ENCODE measurements at places on chromosomes 7 and 10.

DNA sequence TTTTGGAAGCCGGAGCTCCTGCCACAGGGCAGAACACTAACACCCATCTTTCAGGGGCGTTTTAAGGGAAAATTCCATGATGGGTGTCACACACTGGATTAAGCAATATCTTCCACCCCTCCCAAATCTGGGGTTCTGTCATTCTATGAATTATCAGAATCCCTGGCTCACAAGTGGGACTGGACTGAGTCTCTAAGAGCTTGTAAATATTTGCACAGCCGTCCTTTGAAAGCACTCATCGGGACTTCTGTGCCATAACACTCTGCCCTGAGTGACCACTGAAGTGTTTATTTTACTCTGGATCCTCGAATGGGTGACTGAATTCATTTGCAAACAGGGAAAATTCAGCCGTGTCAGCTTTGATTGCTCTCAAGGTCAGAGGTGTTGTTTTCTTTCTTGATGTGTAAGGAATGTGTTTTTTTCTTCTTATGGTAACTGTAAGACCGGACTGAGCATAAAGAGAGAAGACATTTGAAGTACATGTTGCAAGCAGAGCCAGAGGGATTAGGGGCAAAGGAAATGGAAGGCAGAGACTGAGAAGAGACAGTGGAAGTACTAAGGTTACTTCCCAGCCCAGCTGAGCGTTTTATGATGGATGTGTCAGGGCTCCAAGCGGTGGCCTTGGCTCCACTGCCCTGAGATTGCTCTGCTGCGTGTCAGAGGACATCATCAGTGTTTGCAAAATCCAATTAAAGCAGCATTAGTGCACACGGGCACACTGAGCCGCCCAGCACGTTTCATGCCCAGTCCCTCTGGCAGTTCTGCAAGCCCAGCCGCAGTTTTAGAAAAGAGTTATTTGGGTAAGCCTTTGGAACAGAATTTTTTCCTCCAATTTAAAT lies 17.7 kb upstream of the GTPBP4 start:
- DNase-seq = peak; percentile 89

- no peak for DNase-seq
Measured at GRCh38 chr7:16479591-16479990, 14.1 kb upstream of the SOSTDC1 start.

DNA sequence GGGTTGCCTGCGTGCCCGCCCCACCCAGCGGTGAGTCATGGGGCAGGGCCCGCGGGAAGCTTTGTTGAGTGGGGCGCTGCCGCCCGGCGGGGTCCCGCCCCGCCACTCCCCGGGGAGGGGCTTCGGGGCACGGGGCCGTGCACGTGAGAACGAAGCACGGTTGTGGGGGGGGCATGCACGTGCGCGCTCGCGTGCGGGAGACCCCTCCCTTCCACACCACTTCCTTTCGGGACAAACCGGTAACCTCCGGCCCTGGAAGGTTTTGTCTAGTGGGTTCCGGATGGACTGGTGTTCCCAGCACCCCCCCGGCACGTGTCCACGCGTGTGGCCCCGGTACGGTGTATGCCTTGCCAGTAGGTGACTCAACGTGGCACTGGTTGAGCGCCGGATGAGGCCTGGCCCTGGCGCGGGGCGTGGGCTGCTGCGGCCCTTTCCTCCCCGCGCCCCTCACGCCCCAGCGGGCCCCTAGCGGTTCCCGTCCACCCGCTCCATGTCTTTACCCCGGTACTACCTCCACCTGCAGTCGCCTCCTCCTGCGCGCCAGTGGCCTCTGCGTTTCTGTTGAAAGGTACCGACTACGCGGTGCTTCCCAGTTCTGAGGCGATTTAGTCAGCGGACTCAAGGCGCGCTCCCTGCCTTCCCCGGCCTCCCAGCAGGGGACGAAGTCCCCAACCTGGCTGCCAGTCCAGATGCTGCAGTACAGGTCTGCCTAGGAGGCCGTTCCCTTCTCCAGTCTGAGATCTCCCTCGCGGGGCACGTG lies 3.1 kb downstream of the ADIRF start:
- peak; percentile 71 for DNase-seq

GRCh38 chr7:45185028-45185863 lies 27.7 kb downstream of the RAMP3 start:
- no peak for DNase-seq

DNA sequence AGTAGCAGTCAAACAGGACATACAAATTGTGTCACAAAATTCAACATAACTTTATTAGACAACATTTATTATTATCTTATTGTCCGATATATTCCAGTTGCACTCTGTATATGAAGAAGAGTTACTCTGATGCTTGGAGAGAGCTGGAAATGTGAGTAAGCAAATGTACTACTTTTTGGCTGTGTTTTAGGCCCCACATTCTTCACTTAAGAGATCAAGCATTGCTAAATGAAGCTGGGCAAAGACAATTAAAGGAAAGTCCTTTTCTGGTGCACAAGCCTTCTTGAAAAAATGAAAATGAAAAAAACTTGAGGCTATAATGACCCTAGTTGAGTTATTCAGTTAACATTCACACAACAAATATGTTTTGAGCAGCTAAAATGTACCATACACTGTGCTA lies 26.1 kb downstream of the MYPN start:
- DNase-seq = no peak

DNA sequence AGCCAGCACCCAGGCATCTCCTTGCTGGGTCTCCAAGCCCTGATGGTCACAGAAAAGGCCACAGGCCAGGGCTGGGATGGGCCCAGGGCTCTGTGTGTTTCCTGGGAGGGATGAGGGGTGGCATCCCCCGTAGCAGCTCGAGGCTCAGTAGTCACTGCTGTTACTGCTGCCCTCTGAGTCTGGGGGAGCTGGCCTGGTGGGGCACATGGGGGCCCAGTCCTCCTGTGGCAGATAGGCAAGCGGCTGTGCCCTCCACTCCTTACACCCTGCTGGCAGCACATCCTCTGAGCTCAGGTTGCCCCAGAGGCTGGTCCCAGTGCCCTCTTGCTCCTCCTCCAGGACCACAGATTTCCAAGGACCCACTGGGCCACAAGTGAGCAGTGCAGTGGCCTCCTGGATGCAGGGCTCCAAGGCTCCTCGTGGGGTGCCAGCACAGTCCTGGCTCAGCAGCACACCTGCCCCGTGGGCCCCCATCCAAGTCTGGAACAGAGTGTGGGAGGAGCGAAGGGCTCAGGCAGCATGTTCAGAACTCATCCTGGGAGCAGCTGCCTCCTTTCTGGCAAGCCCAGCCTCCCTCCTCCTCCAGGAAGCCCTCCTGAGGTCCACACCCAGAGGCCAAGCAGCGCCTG lies 31.5 kb upstream of the TUBB8 start:
- DNase-seq = no peak

GRCh38 chr7:102253066-102253972 lies 33.3 kb upstream of the SH2B2 start:
- no peak for DNase-seq

DNA sequence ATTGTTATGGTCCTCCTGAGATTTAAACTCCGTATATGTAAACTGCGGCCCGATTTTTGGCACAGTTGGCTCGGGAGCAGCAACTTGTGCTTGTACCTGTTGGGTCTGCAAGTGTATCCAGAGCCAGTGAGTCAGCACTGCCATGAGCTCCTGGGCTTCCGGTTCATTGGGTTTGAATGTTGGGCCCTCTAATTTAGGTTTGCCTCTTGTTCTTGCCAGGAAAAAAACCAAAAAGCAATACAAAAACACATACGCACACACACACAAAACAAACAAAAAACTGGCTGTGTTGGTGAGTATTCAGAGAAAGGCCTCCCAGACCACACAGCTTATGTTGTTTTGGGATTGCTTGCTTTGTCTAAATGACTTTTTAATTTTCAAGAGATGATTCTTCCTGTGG lies 26.3 kb downstream of the SND1 start:
- no peak for DNase-seq

GRCh38 chr10:130337696-130338635 lies 201.8 kb downstream of the GLRX3 start:
- no peak for DNase-seq

DNA sequence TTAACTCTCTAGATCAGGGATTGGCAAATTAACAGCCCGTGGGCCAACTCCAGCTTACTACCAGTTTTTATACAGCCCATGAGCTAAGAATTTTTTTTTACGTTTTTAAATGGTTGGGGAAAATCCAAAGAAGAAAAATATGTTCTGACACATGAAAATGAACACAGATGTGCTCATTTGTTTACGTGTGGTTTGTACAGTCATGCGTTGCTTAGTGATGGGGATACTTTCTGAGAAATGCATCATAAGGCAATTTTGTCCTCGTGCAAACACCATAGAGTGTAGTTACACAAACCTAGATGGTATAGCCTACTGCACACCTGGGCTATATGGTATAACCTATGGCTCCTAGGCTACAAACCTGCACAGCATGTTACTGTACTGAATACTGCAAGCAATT lies 8.3 kb upstream of the SMKR1 start:
- DNase-seq = no peak

DNA sequence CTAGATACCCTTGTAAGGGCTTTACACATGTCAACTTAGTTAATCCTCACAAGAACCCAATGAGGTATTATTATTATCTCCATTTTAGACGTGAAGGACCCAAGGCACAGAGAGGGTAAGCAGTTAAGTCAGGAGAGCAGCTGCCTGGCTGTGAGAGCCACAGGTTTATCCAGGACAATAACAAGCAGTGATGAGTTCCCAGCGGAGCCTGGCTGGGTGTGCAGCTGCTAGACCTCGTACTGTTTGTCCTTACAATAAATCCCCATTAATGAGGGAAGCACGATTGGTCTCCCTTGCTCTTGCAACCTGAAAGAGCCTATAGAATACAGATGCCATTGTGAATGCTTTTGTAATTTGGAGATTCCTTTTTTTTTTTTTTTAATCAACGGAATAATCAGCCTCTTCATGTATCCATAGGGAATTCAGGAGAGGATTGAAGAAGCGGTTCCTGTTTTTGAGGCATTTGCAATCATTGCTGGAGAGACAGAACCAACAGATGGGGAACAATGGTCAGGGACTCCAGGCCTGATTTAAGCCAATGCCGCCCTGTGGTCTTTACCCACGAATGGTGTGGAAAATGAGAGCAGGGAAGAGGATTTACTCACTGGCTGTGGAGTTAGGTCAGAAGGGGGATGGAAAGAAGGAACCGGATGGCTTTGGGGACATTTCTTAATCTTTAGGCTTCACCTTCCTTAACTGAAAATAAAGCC lies 12.3 kb upstream of the ASB4 start:
- DNase-seq = peak; percentile 87

GRCh38 chr10:71343392-71343773 lies 24.3 kb downstream of the SLC29A3 start:
- DNase-seq = no peak

- no peak for DNase-seq
Measured at GRCh38 chr10:13893926-13894325, 307.2 kb downstream of the PRPF18 start.

- no peak for DNase-seq
Measured at GRCh38 chr10:8738987-8739386, 684.5 kb downstream of the GATA3 start.

DNA sequence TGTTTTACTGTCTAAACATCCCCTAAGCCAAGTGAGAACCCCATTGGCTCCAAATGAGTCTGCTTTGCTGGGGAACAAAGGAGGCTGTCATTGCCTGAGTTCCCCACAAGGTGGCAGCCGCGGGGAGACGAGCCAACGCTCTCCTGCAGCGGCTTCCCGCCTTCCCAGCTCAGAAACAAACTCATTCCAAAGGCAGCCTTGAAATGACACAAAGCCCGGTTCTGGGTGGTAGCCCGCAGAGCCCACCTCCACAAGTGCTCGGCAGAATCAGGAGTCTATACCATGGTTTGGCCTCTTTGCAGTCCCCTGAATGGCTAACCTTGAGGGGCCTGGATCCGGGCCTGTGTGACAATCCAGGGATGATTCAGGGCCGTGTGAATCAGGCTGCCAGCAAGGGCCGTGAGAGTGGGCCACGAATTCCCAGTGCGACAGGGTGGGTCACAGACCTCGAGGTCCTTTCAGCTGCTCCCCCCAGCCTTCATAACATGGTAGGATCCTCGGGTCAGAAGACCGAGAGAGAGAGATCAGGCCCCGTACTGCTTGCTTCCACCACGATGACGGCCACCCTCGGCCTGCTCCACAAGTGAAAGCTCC lies 79.7 kb downstream of the DLG5 start:
- peak; percentile 74 for DNase-seq

DNA sequence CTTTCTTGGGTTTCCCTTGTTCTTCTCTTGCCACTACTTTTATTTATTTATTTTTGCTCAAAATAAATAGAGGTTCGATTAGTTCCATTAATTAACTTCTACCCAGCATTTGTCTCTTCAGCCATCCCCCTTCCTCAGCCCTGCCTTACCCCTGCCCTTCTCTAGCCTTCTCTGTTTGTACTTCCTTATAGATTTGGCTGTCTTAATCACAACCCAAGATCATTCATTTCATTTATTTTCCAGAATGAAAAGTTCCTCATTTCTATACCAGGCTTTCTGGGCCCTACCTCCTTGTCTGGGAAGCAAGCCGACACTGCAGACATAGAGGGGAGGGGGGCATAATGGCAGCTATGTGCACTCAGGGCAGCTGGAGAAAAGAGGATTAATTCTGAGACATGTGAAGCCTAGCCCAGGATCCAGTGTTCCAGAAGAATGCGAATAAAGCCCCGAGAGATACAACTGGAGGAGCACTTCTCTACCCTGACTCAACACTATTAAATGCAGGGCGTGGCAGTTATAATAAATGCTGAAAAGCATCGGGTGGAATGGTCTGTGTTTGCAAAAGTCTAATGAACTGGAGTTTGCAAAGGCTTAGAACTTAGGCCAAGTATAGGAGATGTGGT lies 6.4 kb upstream of the PDCD4 start:
- DNase-seq = peak; percentile 3

- no peak for DNase-seq
Measured at GRCh38 chr10:89373916-89374711, 3.7 kb upstream of the IFIT1B start.

Measured in NCI-H1417 (cell line).